RWPE1 (cell line): ENCODE measurements at places on chromosomes 12 and 14.
A peak's percentile ranks its signal among the peaks of the same experiment; 100 is the strongest.

- no peak for DNase-seq
Measured at GRCh38 chr12:4505376-4505986, 33.2 kb upstream of the RAD51AP1 start.

DNA sequence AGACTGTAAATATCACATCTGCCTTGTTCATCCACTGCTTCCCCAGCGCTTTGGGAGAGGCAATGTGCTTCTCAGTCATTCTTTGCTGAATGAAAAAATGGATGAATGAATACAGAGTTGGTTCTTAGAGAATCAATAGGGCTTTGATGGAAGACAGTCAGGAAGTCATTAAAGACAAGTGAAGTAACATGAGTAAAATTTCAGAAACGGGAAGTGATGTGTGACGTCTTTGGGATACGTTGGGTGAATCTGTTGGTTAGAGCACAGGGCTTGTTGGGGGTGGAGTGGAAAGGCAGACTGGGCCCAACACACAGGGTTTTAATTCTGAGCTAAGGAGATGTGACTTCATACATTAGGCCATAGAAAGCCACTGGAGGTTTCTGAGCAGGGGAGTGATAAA is 39.0 kb upstream of the NRXN3 start:
- no peak for DNase-seq

GRCh38 chr14:55160989-55161388 is 30.4 kb downstream of the DLGAP5 start:
- peak; percentile 48 for DNase-seq

DNA sequence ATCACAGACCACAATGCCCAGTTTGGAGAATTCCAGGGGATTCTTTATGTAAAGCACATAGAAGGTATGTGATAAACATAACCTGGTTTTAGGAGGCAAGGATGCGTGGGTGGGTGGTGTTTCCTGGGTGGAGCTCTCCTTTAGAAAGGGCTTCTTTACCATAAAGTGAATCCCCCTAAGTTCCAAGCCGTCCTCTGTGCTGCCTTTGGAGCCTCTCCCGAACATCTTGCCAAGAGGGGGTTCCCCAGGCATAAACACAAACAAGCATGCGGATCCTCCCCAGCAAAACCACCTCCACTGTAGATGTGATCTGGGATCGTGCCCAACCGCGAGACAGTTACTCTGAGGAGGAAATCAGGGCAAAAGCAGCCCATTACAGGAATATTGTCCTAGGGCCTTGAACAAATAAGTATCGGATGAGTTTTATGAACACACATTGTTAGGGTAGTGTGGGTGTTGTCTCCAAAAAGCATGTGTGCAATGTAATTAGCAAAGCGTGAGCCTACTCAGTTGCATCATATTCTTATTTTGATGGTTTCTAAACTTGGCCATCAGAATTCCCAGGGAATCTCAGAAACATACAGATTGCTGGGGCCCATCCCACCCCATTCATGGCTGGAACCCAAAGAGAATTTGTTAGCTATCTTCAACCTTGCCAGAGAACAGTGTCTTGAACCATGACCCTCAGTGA is 48.8 kb upstream of the CORO1C start:
- DNase-seq, result no peak

GRCh38 chr12:132363661-132364347 is 34.4 kb upstream of the GALNT9 start:
- DNase-seq, result no peak

- no peak for DNase-seq
Measured at GRCh38 chr14:91061056-91061887, 831 bp upstream of the RPS6KA5 start.

GRCh38 chr12:102376181-102376747 is 104.1 kb downstream of the IGF1 start:
- DNase-seq, result no peak

DNA sequence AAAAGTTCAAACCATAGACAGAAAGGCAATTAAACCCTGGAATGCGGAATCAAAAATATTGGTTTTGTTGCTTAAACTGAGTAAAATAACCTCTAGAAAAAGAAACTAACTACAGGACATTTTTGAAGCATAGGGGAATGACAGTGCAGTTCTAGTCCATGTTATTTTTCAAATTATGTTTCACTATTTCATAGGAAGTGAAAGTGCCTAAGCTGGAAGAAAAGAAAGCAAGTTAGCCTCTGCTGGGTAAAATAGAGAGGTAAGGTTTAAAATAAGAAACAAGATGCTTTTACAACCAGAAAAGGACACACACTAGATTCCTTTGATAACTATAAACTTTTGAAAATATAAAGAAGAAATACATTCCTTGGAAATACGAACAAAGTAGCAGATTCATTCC is 1.1 kb downstream of the CLECL1 start:
- DNase-seq, result no peak

- DNase-seq, result no peak
Measured at GRCh38 chr14:68756000-68756481, 36.8 kb downstream of the ZFP36L1 start.

DNA sequence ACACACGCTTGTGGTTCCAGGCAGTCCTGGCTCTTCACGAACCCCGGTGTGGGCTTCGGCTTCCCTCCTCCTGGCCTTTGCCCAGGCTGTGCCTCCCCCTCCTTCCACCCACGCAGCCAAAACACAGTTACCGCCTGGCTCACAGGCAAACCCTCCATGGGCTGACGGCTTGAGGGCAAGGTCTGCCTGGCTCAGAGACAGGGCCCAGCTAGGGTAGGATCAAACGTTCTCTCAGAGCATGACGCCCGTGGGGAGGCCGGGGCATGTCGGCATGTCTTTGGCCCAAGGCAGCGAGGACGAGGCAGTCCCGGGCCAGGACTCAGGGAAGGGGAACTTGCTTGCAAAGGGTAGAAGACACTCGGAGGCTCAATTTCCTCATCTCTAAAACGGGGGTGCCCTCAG is 2.1 kb downstream of the SLC25A47 start:
- DNase-seq, result no peak

GRCh38 chr12:54879150-54879549 is 24.8 kb downstream of the MUCL1 start:
- DNase-seq, result no peak

GRCh38 chr12:128761379-128761790 is 62.4 kb downstream of the SLC15A4 start:
- DNase-seq, result no peak

DNA sequence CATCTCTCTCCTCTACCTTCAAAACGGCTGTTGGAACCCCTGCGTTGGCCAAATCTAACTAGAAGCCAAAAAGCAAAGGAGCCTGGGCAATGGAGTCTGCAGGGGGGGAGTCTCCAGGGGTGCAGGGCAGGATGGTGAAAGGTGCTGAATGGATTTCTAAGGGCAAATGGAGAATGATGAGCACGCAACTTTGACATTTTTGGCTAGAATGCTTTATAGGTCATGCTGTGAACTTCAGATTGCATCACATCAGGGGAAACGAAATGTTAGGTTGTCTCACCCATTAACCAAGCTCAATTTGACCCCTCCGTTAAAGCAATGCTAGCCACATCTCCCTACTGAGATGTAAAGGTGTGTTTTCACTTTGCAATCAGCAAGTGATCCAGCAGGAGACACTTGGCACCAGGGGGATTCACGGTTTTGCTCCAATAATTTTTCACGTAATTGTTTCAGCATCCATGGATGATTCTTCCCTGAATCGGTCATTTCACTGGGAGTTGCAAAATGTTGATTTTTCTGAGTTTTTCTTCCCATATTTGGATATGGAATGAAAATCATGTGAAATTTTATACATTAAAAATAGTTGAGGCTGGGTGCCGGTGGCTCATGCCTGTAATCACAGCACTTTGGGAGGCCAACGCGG is 78.0 kb upstream of the MDM1 start:
- DNase-seq, result no peak

GRCh38 chr14:29222671-29223268 is 456.2 kb downstream of the FOXG1 start:
- DNase-seq, result peak; percentile 12

GRCh38 chr14:80787876-80788275 is 153.7 kb downstream of the CEP128 start:
- no peak for DNase-seq
